Activated CD4-positive, alpha-beta T cell treated with anti-CD3 and anti-CD28 coated beads for 4 hours (primary cell): ENCODE measurements at places on chromosomes 12 and 14.

- peak; percentile 31 for DNase-seq
Observed at GRCh38 chr14:91303091-91303923, 58.8 kb upstream of the GPR68 start.

GRCh38 chr12:26878661-26879119 is 45.7 kb upstream of the ITPR2 start:
- no peak for DNase-seq

- DNase-seq, result no peak
Observed at GRCh38 chr12:128513331-128513730, 246.4 kb downstream of the TMEM132C start.

- DNase-seq, result no peak
Observed at GRCh38 chr12:3199551-3200031, 122.4 kb downstream of the TSPAN9 start.

- DNase-seq, result no peak
Observed at GRCh38 chr14:43677581-43677980, 829.5 kb downstream of the FSCB start.

GRCh38 chr12:113030875-113031525 is 25.5 kb upstream of the DTX1 start:
- DNase-seq, result no peak

DNA sequence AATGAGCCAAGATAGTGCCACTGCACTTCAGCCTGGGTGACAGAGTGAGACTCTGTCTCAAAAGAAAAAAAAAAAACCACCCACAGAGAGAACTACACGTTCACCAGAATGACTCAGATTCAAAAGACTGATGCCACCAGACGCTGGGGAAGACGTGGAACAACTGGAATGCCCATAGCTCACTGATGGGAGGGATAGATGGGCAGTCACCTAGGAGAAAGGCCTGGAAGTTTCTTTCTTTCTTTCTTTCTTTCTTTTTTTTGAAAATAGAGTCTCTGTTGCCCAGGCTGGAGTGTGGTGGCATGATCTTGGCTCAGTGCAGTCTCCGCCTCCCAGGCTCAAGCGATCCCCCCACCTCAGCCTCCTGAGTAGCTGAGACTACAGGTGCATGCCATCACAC is 10.0 kb upstream of the KLC1 start:
- no peak for DNase-seq

DNA sequence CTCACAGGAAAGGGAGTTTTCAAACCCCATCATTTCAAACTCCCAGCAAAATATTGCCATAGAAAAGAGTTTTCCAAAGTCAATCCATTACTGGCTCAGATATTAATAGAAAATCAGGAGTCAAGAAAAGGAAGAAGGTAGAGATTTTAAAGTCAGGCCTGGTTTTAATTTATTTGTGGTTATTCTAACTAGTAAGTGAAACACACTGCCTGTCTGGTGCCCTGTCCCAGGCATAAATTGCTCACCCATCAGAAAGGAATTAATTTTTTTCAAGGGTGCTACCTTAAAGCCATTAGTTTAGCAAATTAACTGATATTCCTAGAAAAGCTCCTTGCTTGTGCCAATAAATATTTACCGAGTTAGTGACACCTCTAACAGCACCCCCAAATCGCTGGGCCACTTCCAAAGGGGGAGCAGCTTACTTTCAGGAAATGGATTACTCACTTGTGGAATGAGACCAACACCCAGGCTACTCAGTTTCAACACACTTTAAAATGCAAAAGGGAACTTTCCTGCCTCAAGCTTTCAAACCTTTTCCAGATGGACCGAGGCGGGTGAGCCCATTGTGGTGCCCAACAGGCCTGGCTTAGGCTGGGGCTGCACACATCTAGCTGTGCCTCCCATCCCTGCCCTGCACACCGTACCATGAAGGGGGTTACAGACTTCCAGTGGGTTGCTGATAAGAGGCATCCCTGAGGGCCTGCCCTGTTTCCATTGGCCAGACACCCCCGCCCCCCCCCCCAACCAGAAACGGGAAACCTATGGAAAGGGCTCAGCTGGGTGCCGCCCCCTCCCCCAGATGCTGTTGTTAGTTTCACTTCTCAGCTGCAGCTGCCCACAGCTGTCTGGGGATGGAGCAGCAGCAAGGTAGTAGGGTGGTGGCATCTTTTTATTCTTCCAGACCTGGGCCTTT is 117.2 kb downstream of the SAMD4A start:
- no peak for DNase-seq

DNA sequence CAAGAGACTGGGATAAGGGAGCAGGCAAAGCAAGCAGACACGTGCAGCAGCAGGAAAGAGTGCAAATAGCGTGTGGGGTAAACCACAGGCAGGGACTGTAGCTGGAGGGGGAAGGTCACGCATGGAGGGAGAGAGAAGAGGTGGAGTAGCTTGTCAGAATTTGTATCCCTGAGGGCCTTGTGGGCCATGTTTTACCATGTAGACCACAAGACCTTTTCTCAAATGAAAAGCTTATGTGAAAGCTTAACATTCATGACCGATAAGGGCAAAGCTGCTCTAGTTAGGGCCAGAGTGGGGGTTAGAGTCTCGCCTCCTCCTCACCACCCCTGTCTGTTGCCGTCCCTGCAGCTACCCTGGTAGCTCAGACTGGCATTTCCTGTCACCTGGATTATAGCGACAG is 152.9 kb upstream of the E2F7 start:
- DNase-seq, result no peak

DNA sequence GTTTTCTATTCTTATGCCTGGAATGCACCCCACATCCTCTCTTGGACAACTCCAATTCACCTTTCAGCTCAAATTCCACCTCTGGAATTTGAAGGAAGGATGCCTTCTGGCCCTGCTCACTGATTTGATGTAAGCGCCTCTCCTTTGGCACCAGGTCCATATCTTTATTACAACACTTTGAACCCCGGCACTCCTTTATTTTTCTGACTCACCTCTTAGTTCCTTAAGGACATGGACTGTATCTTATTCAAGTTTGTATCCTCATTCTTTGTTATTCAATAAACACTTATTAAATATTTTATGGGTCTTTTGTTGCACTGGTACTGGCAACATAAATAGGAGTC is 3.1 kb downstream of the GALC start:
- no peak for DNase-seq

GRCh38 chr14:95497561-95498011 is 18.9 kb downstream of the SYNE3 start:
- DNase-seq, result no peak

DNA sequence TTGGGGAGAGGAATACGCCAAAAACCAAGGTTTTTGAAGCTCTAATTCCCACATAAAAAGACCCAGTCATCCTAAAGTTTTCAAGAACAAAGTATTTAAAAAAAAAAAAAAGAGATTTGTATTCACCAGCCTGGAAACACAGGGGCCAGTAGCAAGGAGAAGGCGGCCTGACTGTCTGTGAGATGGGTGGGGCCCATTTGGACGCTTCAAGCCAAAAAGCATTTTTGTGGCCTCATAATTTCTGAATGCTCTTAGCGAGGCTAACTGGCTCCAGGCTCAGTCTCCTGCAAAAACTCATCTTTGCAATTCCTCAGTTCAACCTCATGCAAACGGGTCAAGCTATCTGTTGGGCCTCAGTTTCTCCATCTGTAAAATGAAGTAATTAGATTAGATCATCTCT is 514.1 kb downstream of the MED13L start:
- DNase-seq, result no peak

- DNase-seq, result no peak
Observed at GRCh38 chr12:7716381-7716780, 5.1 kb downstream of the DPPA3 start.

GRCh38 chr12:103858953-103859601 is 18.0 kb upstream of the NT5DC3 start:
- DNase-seq, result no peak

GRCh38 chr12:53980802-53981496 is 4.0 kb upstream of the HOXC10 start:
- DNase-seq, result no peak

DNA sequence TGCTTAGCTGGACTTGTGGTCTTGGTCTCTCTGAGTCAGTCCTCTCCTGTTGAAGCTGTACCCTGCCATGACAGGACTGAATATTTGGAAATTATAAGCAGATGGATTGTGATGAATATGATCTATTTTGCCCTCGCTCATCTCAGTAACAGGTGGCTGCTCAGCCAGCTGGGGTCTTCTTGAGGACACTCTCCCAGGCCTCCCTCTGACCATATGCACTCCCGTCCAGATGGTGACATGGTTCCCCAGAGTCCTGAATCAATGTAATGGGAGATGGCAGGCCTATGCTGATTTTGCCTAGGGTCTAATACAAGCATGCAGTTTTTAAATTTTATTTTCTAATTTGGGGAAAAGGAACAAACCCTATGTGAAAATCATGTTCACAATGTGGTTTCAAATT is 63.1 kb upstream of the TRHDE start:
- no peak for DNase-seq

GRCh38 chr14:81169711-81170103 is 51.1 kb downstream of the GTF2A1 start:
- DNase-seq, result no peak

DNA sequence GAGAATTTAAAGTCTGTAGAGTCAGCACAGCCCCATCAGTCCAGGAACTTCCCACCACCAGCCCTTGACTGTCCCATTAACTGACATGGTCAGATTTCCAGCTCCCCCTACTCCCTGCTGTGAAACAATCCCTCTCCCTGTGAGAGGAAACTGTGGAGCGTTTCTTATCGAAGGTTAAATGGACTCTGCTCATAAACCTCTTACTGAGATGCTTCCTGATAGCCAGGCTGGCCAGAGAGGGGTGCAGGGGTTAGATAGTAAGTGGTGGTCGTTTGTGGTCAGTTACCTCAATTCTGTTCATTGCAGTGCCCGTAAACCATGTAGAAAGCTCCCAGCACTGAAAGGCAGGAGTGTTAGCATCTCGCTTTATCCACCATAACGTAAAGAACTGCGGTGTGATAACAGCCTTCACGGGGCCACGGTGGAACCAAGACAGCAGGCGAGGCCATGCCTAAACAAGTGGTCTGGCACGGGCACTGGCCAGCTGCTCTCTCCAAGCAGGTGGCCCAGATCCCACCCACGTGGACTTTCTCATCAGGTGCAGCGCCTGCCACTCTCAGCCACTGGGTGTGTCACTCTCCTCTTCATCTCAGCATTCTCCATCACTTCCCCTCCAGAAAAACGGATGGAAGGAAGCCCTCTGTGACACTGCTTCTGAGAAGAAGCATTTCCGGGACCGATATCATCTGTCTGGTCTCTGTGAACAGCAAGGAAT is 102.2 kb downstream of the FBXL14 start:
- DNase-seq, result no peak
